AG04449 (cell line): ENCODE measurements at places on chromosomes 13 and 19.

DNA sequence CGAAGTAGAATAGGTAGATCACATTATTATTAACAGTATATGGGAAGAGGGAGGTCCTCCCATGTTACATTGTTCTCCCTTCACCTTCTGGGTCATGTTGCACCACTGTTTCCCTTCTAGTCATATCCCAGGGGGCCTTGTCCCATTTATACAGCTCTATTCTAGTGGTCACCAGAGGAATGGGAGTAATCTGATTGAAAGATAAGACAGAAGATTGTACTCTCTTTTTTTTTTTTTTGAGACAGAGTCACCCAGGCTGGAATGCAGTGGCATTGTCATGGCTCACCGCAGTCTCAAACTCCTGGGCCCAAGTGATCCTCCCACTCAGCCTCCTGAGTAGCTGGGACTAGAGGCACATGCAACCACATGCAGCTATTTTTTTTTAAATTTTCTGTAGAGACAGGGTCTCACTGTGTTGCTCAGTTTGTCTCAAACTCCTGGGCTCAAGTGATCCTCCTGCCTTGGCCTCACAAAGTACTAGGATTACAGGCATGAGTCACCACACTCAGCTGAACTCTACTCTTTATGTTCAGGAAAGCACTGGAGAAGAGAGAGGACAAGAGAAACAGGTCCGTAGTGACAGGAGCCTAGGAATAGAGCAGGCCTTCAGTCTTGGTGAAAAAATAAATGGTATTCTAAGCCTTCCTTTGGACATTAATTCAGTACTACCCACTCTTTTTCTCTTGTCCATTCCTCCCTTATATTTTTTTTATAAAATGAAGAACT lies 4.3 kb upstream of the ZNF529 start:
- DNase-seq: no peak

DNA sequence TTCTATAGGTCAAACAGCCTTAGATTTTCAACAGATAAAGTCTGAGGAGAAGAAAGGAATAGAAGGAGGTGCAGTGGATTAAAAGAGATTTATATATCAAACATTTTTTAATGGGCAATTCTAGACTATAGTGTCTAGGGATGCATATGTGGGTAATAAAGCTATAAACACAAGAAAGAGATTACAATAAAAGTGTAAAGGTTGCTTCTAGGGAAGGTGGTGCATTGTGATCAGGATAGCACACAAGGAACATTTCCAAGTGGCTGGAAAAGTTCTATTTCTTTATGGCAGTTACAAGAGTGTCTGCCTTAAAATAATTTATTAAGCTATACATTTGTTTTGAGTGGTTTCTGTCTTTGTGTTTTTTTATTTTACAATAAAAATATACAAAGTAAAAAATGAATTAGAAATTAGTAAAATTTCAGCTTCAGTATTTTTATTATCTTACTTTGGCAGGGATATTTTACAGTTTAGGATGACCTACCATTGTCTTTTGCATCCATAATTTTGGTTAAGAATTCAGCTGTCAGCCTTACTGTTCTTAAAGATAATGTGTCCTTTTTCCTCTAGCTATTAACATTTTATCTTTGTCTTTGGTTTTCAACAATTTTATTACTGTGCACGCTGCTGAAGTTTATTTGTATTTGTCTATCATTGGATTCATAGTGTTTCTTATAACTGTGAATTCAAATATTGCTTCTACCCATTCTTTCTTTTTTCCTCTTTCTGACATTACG lies 221.8 kb downstream of the LACC1 start:
- no peak for DNase-seq

DNA sequence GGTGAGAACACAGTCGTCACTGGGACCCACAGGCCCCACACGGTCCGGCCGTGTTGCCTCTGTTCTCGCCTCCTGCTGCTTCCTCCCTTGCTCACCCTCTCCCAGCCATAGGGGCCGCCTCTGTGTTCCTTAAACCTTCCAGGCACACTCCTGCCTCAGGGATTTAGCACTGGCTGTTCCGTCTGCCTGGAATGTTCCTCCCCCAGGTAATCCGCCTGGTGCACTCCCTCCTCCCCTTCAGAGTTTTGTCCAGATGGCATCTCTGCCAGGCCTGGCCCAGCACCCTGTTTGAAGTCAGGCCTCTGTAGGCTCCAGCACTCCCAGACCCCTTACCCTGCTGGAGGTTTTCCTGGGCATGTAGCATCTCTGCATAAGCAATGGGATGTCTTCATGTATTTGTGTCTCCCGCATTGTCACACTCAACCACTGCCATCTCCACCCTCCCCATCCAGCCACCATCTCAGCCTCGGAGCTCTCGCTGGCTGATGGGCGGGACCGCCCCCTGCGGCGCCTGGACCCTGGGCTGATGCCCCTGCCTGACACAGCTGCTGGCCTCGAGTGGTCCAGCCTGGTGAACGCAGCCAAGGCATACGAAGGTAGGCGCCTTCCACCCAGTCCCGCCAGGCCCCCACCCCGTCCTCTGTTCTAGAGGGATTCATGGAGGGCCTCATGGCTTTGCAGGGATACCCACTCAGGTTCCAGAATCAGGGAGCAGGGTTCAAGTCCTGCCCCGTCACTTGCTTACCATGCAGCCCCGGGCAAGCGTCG lies 25.9 kb downstream of the DPF1 start:
- no peak for DNase-seq

GRCh38 chr13:80633251-80633650 lies 292.3 kb upstream of the SPRY2 start:
- no peak for DNase-seq

- DNase-seq: no peak
Observed at GRCh38 chr13:77507931-77508776, 27.4 kb upstream of the SCEL start.

GRCh38 chr13:109154966-109155761 lies 525.8 kb downstream of the MYO16 start:
- DNase-seq: no peak

GRCh38 chr13:39618561-39618960 lies 15.6 kb upstream of the LHFPL6 start:
- DNase-seq: no peak

GRCh38 chr13:49980266-49980665 lies 16.6 kb upstream of the TRIM13 start:
- DNase-seq: no peak

GRCh38 chr13:35499676-35500075 lies 23.2 kb upstream of the MAB21L1 start:
- no peak for DNase-seq

DNA sequence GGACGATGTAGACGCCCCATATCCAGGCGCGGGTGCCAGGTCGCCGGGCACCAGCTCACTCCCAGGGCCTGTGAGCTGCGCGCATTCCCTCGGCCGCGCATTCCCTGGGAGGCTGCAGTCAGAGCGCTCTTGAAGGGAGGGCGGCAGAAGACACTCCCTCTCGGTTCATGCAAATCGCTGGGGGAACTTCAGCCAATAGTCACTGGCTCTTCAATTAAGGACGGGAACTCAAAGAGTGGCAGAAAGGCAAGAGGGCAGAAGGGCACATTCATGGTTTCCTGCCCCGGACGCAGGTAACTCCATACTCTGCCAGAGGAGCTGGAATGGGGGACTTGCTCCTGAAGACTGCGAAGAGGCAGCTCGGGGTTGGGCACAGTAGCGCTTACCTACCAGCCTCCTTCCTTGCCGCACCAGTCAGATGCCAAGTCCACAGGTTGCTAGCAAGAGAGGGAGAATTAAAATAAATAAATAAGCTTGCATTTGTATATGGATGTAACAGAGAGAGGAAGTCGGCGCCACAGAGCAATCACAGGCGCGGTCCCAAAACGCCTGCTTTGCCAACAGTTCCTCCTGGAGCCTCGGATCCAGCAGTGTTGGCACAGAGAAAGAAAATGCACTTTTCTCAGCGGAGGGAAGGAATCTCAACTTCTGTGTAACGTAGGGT lies 459 bp downstream of the PCDH20 start:
- no peak for DNase-seq

GRCh38 chr19:38513762-38514167 lies 80.3 kb downstream of the RYR1 start:
- no peak for DNase-seq

GRCh38 chr19:29810504-29810871 lies 1.3 kb upstream of the CCNE1 start:
- DNase-seq: no peak

DNA sequence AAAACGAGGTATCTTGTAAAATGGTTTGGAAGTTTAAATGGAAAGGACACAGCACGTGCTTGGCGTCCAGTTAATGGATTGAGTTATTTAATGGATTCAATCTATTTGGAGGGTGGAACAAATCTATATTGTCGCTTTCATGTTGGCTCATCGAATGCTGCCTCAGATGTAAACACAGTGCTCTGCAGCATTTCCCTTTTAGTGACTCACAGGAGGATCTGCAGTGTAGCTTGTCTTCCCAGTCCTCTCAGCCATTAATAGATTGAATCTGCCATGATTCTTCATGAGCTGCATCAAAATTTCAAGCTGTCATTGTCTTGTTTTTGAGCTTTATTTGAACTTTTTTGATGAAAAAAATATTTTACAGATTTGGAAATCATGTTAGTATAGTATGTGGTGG lies 44.7 kb downstream of the DHRS12 start:
- no peak for DNase-seq

GRCh38 chr13:54733639-54734038 lies 1705.0 kb downstream of the OLFM4 start:
- no peak for DNase-seq

DNA sequence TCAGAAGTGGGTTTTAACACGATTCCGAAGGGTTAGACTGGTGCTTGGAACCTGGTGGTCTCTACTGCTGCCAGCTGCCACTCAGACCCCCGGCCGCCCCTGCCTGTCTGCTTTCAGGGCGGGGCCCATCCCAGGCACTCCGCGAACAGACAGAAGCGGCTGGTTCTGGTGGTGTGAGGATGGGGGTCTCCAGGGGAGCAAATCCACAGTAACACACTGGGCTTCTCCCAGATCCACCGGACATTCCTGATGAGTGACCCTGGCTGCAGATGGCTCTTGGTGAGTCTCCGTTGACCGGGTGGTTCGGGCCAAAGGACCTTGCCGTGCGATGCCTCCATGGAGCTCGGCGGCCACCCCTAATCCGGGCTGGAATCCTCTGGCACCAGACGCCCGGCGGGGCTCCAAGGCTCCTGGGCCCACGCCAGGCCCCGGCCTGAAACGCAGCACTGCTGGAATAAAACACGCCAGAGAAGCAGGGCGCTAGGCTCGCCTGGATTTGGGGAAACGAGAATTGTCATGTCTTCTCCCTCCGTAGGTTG lies 2.1 kb upstream of the PTBP1 start:
- DNase-seq: no peak

- no peak for DNase-seq
Observed at GRCh38 chr13:99870541-99870940, 101.0 kb downstream of the ZIC5 start.
